ENCODE measurements at places on chromosomes 11 and 22.

GRCh38 chr22:20656516-20656901, 117.4 kb upstream of the SERPIND1 start:
- DNase-seq, result no peak

GRCh38 chr11:75986966-75987365, 172.0 kb downstream of the UVRAG start:
- no peak for DNase-seq

DNA sequence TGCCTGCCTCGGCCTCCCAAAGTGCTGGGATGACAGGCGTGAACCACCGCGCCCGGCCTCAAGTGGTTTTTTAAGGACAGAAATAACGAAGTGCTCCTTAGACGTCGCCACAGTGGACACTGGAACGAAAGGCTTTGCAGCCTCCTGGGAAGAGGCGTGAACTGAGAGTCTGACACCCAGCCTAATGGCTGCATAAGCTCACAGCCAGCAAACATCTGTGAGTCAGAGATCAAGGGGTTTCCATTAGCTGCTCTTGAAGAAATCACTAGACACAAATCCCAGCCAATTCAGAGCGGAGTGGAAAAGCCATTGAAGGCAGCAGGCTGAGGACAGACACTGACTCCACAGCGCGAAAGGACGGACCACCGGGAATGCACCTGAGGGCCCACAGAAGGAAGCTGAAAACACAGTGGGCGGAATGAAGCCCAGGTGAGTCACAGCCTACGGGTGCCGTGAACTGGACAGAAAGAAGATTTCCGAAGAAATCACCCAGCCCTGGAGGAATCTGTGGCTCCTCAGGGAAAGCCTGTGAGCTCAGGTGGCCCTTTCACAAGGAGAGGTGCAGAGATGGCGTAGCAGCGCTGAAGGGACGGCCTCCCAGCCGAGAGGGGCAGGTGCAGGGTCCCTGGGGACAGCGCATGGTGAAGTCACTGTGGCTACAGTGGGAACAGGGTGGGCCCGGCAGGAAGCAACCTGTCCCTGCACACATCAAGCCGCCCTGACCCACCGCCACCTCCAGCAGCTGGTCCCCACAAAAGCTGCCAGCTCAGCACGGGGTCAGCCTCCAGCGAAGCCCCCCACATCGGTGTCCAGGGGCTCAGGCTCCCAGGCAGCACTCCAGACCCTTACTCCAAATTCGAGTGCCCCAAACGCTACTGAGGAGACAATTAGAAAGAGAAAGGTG, 11.6 kb downstream of the LMNTD2 start:
- DNase-seq, result no peak

GRCh38 chr22:17228725-17229126, 9.5 kb upstream of the ADA2 start:
- DNase-seq, result no peak

- no peak for DNase-seq
Measured at GRCh38 chr11:85827748-85828639, 17.1 kb upstream of the SYTL2 start.

GRCh38 chr11:45847911-45848316, 639 bp downstream of the CRY2 start:
- DNase-seq, result no peak

DNA sequence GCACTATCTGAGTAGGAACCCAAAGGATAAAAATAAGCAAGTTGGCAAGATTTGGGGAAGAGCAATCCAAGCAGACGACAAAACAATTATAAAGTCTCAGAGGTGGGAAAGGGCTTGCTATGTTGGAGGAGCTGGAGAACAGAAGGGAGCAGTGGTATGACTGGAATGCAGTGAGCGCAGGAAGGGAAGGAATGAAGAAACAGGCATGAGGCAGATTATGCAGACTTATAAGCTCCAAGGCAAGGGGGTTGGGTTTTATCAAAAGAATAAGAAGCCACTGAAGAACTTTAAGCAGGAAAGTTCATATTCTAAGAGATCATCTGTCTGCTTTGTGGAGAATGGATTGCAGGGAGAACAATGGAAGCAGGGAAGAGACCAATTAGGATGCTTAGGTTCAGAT, 31.7 kb downstream of the PGM2L1 start:
- DNase-seq, result no peak

GRCh38 chr11:107789767-107790166, 68.8 kb downstream of the SLC35F2 start:
- no peak for DNase-seq

- DNase-seq, result no peak
Measured at GRCh38 chr11:58562375-58562800, 13.3 kb downstream of the LPXN start.

DNA sequence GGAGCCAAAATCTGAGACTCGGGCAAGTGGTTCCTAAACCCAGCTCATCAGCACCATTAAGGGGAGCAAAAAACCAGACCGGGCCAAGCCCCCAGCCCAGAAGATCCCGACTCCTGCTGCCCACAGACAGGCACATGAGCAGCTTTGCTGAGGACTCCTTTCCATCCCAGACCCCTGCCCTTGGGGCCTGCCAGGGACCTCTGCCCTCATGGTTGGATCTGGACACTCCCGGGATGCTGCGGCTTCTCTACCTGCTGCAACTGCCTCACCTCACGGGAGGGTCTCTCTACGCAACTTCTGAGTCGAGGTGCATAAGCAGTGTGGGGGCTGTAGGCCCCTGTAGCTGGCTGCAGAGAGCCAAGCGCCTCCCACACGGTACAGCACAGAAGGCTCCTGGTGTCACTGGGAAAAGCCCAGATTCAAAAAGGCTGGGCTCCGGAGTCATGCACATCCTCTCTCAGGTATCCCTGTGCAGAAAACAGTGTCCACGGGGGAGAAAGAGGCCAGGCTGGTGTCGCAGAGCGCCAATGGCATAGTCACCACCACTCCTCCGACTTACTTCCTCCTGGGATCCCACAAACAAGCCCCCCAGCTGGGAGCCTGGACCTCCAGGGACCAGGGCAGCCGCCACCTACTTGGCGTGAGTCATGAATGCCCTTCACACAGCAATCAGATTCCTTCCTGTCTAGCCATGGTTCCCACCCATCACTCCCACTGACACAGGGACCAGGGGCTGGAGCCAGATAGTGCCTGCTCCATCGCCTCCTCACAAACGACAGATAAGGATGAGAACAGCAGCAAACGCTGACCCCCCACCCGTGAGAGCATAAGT, 122.1 kb downstream of the BCR start:
- no peak for DNase-seq

- no peak for DNase-seq
Measured at GRCh38 chr22:33007485-33007884, 50.7 kb downstream of the SYN3 start.

DNA sequence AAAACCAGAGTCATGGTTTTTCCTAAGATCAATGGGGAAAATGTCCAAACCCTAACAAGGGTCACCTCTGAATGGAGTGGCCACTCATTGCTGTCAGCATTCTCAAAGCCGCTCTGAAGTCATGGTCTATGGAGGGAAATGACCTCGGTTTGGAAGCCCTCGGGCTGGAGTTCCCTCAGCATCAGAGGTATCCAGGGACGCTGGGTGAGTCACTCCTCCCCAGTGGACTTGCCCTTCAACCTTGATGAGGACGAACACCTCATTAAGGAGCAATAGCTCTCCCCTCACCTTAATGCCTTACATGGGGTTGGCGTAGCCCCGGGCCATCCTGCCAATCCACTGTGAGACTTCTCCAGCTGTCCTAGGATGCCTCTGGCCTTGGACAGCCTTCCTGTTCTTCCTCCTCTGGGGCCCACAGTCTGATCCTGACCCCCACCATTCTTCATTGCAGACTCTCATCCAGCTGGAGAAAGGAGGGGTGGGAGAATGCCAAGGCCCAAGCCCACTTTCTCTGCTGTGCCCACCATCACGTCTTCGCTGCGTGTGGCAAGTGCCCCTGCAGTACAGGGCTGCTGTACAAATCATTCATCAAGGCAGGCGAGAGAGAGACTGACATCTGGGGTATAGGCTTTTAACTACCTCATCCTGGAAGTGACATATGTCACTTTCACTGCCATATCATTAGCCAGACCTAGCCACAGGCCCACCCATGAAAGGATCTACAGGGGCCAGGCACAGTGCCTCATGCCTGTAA, 25.4 kb upstream of the MYH9 start:
- no peak for DNase-seq

GRCh38 chr22:26197425-26197824, 28.2 kb downstream of the SEZ6L start:
- peak; percentile 18 for DNase-seq
